ENCODE measurements at places on chromosomes 11 and 22.

GRCh38 chr22:28978863-28979796 is 82.5 kb downstream of the C22orf31 start:
- DNase-seq, result no peak

DNA sequence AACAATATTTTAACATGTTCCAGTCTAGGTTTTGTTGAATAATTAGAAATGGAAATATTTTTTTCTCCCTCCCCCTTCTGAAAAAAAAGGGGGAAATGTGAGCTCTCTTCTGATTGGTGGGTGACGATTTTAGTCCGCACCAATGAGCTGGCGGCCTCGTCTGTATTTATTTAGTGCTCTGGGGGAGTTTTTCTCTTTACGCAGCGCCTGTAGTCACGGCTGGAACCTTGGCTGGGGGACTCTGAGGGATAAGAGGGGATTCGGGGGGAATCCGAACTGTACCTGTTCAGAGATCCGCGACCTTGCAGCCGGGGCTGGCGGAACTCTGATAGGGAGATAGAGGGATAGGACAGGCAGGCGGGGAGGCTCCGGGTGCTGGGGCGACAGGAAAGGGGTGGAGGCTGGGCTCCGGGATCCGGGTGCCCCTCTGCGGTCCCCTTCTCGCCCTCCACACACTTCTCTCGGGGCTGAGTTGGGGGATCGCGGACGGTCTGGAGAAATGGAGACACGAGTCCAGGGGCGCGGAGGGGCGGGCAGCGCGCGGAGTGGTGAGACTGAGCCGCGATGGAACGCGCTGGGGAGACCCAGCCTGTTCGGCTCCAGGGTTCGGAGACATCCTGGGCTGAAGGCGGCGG is 99.7 kb upstream of the HSD17B12 start:
- no peak for DNase-seq

DNA sequence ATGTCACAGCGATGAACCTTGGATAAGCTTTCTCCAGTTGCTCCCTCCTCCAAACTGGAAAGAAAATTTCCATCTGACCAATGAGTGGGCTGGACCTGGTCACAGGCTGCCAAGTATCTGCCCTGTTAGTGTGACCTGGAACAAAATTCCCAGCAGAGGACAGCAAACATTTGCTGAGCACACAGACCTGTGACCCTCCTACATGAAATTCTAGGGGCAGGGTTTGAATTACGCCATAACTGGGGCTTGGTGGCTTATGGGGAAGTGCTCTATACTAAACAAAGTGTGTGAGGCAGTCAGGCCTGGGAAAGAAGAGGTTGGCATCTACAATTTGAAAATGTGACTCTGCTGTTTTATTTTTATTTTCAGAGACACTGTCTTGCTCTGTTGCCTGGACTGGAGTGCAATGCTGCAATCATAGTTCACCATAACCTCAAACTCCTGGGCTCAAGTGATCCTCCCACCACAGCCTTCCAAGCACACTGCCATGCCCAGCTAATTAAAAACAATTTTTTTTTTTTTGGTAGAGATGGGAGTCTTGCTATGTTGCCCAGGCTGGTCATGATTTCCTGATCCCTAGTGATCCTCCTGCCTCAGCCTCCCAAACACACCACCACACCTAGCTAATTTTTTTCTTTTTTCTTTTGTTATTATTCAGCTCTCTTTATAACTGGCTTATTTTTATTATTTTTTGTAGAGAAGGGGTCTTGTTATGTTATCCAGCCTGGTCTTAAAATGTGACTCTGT is 13.6 kb upstream of the XBP1 start:
- DNase-seq, result no peak

DNA sequence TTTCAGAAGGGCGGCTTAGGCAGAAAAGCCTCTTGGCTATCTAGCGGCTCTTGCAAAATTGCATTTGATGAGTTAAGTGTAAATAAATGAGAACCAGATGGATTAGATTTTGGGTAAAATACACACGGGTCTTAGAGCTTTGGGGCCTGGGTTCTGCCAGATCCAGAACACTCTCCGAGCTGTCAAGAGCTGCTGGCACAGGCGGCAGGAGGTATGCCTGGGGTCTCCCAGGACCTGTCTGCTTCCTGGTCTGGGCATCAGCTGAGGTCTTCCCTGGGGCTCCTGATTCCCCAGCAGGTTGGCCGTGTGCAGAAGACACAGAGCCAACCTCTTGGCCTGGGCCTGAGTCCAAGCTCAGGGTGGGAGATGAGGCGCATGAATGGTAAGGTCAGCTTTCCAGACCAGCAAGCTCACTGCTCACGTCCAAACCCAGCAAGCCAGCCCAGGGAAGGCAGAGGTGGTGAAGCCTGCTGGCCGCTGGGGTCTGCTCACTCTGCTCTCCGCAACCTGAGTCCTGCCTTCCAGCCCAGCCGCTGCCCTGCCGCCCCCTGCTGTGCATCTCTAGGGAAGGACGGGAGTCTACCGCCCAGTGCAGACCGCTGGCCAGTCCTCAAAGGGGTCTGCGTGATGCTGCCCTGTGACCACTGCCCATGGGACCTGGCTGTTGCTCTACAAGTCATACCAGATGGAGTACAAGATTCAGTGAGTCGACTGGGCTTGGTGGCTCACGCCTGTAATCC is 44.9 kb downstream of the SCUBE1 start:
- DNase-seq, result no peak

DNA sequence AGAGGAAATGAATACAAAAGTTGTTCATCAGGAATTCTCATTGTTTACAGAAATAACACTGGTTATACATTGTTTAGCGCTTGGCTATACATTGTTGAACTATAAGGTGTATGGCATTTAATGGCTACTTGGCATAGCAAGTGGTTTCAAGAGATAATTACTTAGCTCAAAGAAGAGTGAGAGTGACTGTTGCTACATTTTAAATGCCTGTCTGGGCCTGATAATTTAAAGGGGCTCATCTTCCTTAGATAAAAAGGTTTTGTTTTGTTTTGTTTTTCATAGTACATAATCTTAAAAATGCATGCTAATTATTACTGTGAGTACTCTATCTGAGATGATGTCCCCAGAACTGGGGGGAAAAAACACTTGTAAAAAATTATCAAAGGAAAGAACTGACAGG is 1.5 kb upstream of the SMPD1 start:
- DNase-seq, result no peak
